ENCODE measurements at places on chromosomes 6 and 20.
A peak's percentile ranks its signal among the peaks of the same experiment; 100 is the strongest.

DNA sequence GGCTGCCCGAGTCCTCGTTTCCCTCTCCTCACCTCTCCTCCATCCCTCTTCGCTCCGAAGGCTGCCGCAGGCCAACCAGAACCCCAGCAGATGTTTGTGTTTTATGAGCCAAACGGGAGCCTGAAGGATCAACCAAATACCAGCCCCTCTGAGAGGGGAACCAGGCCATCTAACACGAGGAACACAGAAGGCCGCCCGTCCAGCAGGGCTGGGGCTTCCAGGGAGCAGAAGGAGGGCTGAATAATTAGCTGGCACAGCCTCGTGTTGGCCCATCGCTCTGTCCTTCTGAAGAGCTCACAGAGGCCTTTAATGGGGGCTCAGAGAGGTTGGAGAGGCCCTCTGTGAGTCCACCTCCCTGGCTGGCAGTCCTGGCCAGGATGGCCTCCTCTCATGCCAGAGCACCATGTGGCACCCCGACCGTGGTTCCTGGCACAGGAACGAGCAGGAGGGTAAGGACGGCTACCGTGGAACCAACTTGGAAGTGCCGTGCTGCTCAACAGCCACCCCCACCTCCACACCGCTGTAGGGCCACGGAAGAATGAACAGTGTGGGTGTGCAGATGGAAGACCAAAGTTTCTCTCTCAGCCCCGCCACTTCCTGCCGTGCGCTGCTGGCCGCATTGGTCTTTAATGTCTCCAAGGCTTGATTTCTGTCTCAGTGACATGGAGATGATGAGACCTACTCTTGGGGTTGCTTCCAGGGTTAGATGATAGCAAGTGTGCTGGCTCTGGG lies 155.2 kb downstream of the SCML4 start:
- DNase-seq: no peak

DNA sequence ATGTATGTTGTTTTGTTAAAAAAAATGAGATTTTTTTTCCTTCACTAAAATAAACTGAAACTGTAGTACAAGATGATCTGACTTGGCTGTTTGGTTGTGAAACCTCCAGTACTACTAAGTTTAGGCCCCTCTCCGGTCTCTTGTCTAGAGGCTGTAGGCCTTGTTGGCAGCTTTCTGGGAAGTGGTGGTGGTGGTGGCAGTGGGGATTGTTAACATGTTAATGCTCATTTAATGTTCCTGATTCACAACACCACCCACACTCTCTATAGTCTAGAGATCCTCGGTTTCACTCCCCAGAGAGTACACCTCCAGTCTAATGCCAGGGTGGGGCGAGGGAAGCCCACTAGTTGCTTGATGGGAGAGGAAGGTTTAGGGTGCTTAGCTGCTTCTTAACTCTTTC lies 24.1 kb downstream of the STK4 start:
- DNase-seq: peak; percentile 32

- DNase-seq: no peak
Observed at GRCh38 chr6:167481307-167481926, 156.5 kb downstream of the TTLL2 start.

GRCh38 chr6:136964398-136964797 lies 42.3 kb downstream of the SLC35D3 start:
- no peak for DNase-seq

GRCh38 chr20:35849706-35850105 lies 77.9 kb downstream of the PHF20 start:
- DNase-seq: peak; percentile 53

DNA sequence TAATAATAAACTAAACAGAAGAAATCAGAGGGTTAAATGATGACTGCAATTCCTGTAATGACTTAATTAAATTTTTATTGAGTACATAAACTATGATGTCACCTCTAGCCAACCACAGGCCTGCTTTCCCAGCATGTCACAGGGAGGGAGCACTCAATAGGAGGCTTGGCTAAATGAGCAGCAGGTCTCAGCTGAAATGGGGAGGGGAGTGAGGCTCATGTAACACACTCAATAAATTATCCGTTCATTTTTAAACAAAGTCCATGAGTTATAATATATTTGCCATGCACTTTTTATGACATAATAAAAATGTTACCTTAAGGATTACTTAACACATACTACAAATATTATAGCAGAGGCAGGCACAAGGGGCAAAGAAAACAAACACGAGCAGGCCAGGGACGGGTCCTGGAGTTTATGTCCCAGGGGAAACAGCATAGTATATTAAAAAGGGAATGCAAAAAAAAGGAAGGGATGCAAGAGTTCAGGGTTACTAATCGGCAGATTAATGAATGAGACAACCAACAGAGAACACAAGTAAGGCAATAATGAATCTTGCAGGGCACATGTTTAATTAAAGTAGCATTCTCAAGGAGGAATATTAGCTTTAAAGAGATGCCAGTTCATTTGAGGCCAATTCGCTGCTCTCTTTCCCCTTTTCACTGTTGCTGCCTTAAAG lies 27.1 kb upstream of the FAM83C start:
- no peak for DNase-seq

DNA sequence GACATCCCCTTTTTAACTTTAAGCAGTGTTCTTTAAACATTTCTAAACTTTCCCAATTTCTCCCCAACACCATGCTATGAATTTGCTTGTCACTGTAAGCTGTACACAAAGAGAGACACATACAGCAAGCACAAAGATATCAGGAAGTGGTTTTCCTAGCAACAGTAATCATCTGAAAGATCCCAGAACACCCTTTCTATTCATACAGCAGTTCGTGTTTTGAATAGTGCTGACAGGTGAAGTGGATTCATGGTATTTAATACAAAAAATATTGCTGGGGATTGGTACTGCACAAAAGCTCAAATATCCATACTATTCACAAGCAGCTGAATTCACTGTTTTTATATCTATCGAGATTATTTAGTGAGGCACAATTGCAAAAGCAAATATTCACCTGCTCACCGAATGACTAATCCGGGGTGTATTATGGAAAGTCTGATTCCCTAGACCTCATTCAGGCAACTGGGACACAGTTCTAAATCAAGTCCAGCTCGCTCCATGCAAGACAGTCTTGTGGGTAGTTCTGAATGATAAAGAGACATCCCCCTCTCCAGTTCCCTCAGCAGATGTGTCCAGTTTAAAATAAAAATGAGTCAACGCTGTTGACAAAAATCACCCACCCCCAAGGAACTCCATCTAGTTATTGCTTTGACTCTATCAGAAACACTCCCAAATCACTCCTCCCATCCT lies 107.1 kb upstream of the TSHZ2 start:
- DNase-seq: no peak

- DNase-seq: no peak
Observed at GRCh38 chr6:135144673-135145062, 36.4 kb upstream of the MYB start.

GRCh38 chr6:56806368-56806767 lies 148.5 kb upstream of the BEND6 start:
- DNase-seq: no peak

GRCh38 chr6:37048851-37049757 lies 43.6 kb downstream of the FGD2 start:
- DNase-seq: no peak

- DNase-seq: peak; percentile 38
Observed at GRCh38 chr6:26327450-26328264, 37.3 kb upstream of the BTN3A2 start.

DNA sequence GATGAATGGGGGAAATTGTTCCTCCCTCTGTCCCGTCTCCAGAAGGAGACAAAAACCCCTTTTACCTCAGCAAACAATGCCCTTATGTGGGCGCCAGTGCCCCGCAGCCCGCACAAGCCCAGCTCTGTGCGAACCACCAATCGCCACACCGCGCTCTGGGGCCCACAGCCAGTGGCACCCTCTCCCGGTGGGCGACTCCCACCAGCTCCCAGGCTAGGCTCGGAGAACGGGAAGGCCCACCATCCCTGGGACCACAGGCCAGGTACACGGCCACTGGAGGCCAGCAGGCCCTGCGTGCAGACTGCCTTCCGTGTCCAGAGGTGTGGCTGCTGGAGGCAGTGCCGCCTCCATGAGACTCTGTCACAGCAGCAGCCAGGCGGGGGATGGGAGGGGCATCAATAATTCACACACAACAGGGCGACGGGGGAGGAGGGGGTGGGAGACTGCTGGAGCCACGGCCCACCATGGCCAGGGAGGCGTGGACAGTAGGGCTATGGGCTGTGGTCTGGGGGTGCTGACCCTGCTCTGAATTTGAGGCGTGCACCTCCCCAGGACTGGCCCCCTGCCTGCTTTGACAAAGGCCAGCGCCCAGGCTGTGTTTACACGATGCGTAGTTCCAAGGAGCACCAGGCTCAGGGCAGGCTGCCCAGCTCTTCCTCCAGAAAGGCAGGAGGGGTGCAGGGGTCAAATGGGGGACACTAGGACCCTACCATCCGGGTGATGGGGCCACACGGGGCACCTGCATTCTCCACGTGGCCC lies 105.7 kb downstream of the ASXL1 start:
- DNase-seq: peak; percentile 96

- DNase-seq: peak; percentile 8
Observed at GRCh38 chr6:85404564-85405174, 45.2 kb upstream of the NT5E start.

GRCh38 chr6:132725947-132726607 lies 12.2 kb upstream of the VNN1 start:
- no peak for DNase-seq

DNA sequence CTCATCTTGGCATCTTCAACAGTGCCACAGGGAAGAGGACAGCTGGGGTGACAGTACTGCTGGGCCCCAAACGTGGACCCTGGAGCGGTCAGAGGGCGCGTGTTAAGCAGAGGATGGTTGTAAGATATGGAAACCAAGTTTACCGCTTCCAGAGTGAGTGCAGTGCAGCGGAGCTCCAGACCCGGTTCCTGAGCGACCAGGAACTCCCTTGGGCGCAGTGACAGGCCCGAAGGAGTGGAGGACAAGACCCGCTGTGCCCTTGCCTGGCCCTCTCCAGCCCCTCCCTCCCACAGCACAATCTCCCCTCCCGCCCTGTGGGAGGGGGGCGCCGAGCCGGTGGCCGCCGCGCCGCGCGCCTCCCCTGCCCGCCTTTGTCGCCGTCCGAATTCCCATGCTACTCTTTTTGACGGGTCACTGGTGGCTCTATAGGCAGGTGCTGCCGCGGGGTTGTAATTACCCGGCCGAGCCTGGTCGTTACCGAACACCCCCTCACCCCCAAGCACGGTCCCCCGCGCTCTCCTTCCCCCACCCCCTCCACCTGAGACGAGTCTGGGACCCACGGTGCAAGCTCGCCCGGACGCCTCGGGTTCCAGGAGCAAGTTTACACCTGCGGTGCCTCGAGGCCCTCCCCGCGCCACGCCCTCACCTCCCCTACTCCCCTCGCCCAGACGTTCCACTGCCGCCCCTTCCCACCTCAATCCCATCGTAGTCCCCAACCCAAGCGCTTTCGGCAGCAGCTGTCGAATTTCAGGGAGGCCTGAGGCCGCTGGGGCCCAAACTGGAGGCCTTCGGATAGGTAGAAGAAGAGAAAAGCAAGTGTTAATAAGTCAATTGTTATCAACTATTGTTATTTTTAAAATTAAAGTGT lies 3.9 kb downstream of the NR2E1 start:
- DNase-seq: no peak

DNA sequence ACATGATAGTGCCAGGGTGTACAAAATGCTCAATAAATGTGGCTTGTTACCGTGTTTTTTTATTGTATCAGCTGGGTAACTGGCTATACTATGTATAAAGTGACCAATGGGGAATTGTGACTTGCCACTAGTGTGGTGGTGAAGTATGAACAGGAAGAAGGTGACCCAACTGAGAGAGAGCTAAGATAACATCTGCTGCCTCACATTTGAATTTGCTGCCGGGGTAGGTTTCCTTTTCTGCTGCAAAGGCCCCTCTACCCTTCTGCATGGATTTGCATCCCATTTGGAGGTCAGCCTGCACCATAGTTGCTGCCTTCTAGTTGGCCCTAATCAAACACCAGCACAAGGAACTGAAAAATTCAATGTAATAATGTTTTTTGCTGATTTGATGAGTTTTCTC lies 24.1 kb downstream of the IL17A start:
- no peak for DNase-seq

DNA sequence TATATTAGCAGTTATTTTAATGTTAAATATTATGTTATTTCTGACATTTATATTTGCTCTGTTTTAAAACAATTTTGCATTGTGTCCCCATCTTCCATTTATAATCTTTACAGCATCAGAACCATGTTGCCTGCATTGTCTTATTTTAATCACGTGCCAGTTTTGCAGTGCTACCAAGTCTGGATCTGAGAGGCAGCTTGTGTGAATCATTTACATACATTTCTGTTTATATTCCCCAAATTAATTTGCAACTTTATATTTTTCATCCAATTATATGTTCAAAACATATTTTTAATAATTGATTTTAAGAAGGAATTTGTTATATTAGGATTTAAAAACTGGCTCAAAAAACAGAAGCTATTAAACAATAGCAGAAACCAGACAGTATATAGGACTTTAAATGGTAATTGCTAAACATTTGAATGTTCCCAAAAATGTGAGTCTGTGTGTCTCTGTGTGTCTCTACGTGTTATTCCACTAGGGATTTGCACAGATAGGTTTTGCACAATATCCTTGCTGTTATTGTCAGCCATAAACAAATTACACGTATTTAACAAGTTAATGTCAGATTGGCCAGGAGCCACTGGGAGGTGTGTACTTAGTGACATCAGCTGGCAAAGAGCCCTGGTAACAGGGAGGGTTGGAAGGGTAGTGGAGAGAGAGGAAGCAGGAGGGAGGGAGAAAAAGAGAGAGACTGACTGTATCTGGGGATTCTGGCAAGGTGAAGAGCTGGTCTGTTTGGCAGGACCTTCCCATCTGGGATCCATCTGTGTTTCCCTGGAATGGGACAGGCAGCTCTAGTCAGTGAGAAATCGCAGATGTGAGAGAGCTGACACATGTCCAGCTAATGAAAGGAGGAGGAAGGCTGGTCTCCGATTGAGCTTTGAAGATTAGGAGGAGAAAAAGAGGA lies 72.1 kb downstream of the CBFA2T2 start:
- DNase-seq: peak; percentile 80

- no peak for DNase-seq
Observed at GRCh38 chr20:57451795-57452661, 60.8 kb downstream of the RBM38 start.

DNA sequence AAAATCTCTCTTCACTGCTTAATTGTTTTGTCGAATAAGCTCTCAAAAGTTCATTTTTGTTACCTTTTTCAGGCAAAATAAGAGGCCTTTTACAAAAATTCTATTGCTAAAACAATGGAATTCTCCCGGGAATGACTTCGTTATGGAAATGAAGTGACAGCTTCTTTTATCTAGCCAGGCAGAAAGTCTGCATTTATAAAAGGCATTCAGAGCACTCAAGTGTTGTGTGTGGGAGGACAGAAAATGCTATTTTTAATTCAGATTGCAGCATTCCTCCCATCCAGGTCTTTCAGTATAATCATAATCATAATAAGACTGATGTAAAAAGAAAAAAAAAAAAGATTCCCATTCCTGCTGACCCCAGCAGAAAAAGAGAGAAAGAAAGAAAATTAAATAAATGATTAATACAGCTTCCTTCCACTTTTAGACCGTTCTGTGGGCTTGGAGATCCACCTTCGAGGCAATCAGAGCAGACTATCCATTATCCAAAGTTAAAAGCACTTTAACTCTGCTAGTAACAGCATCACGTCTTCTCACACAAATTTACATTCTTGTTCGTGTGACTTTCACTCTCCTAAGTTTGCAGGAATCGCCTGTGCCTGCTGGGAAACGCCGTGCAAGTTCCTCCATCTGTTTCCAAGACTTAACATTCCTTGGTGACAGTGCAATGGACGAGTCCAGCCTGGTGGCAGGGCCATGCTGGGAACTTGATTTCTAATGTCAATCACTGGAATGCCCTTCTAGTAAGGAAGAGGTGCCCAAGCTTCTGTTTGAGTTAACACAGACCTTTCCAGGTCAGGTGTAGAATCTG lies 258.8 kb downstream of the GMPR start:
- no peak for DNase-seq

All from Ammon's horn (tissue), 1 donor.